ENCODE measurements at places on chromosomes 3 and 15.

DNA sequence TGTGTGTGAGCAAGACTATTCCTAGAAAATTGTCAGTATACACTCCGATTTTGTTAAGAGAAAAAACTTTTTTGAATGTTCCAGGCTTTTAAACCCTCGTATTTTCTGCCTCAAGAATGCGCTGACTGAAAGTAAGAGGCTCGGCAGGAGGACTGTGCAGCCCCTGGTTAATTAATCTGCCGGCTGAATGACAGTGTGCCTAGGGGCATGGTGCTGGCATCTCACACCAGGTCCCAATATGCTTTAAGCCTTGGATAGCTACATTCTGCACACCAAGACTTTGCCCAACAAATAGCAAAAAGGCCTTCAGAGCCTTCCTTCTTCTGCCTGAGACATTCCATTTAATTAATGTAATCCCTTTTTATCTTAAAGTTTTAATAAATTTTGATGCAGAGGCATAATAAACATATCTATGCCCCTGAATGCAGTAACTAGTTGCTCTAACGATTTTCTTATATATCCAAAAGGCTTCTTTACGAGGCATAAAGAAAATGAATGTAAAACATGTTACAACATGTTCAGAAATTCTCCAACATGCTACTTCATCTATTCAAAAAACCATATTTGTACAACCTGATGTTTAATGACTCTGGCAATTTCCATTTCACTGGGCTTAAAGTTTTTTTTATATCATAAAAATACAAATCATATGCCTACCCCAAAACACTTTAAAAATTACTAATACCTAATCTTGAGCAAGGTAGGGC, 37.9 kb downstream of the DPH6 start:
- no peak for DNase-seq

- no peak for DNase-seq
Measured at GRCh38 chr3:62712746-62713145, 162.5 kb downstream of the CADPS start.

GRCh38 chr3:114435386-114436115, 141.7 kb downstream of the TIGIT start:
- DNase-seq, result no peak

DNA sequence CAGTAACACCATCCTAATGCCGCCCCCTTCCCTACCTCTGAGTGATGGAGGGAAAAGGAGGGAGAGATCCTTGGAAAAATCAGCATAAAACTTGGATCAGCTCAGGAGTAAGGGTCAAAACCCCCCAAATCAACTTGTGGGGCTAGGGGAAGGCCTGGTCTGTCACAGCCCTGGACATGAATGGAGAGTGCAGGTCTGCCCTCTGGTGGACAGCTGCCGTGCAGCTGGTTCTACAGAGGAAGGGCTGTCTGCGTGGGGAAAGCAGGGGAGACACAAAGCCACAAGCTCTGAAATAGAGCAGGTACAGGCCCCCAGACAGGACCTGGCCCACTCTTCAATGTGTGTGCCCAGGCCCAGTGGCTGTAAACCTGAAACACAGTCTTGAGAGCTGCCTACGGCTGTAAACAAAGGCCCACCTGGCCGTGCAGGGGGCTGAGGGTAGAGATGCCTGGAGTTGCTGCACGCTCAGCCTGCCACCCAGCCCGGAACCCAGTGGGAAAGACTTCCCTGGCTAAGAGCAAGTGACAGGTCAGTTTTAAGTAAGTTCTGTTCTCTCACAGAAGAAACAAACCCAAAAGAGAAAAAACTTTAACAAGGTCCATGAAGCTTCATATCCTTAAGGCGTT, 16.4 kb downstream of the CLK3 start:
- no peak for DNase-seq

DNA sequence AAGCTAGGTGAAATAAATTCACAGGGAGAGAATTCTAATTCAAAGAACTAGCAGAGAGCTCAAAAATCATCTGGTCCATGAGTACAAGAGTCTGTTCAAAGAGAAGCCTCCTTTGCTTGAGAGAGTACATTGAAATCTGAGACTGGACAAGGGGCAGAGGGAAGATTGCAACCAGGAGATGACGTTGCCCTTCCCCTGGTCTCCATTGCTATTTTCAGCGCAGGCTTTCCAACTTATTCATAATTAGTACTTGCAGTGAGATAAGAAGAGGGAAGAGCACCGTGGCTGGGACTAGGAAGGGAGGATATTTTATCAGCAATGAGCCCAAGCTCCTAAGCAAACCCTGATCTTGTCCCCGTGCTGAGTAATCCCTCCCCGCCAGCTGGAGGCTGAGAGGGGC, 251.8 kb upstream of the RORA start:
- DNase-seq, result no peak
